ENCODE measurements at places on chromosomes 12 and 14. TPM values are rescaled to one million over a fixed set of nuclear protein-coding genes. Genes with fewer than 3 reads are reported as not detected.
A peak's percentile ranks its signal among the peaks of the same experiment; 100 is the strongest.

DNA sequence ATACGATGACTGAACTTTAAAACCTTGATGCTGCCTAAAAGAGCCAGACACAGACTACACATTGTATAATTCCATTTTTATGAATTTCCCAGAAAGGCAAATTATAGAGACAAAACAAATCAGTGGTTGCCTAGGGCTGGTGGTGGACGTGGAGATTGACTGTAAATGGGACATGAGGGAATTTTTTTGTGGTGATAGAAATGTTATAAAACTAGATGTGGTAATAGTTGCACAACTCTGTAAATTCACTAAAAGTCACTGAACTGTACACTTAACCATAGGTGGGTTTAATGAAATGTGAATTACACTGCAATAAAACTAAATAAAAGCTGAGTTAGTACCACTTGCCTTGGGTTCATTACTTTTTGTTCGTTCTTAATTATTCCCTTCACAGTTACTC lies 72.1 kb downstream of the PLEKHA5 start:
- DNase-seq = no peak

DNA sequence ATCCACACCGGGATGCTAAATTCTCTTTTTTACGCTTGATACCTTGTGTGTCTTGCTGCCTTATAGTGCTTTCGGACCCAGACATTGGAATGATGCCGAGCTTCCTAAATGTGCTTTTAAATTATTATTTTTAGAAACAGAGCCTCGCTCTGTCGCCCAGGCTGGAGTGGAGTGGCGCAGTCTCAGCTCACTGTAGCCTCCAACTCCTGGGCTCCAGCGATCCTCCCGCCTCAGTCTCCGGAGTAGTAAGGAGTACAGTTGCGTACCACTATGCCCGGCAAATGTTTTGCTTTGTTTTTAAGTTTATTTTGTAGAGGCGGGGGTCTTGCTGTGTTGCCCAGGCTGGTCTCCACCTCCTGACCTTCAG lies 489 bp upstream of the EML5 start:
- no peak for DNase-seq

DNA sequence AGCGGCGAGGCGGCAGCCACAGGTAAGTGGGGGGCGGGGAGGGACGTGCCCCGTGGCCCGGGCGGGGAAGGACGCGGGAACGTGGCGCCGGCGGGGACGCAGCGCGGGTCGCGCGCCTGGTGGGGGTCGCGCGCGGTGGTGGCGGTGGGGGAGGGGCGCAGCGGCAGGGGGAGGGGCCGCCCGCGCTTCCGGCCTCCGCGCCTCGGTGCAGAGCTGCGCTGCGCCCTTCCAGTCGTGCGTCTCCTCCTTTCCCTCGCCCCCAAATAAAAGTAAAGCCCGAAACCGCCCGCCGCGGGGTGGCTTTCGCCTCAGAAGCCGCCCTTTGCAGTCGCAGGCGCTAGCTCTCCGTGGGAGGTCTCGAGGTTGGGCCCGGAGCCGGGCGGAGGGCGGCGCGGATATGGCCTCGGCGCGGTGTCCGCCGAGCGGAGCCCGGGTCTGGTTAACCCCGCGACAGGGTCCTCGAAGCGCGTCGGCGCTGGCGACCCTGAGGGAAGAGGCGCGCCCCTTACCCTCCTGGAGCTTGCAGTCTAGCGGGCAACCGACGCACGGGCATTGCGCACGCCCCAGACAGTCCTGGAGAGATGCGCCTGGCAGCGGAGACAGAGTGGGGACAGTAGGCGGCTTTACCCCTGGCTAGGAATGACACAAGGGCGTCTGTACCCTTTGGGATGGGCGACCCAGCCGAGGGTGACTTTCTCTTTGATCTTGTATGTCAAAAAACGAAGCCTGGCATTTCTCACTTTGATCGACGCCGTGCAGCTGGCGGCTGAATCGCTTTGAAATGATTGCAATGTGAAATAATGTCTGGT lies 589 bp downstream of the ATF1 start:
- peak; percentile 84 for DNase-seq

DNA sequence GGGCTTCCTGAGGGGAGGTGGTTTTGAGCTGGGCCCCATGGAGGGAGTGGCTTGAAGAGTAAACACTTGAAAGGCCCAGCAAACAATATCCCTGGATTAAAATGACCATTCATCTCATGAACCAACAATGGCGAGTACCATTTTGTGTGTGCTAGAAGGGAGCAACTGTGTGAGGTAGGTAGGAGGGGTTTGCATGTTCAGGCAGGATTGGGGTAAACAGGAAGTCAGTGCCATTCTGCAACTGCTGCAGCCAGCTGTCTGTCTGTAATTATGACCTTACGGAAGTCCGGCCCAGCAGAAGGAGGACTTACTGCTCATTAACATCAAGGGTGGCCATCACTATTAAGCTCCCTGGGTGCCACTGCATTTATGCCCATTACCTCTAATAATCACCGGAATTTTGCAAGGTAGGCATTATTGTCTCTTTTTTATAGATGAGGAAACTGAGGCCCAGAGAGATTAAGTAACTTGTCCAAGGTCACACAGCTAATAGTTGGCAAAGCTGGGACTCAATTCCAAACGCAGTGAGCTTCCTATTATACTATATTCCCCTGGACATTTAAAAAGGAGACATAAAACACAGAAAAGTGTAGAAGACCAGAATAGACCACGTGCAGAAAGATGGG lies 16.6 kb upstream of the IFI27L2 start:
- no peak for DNase-seq

DNA sequence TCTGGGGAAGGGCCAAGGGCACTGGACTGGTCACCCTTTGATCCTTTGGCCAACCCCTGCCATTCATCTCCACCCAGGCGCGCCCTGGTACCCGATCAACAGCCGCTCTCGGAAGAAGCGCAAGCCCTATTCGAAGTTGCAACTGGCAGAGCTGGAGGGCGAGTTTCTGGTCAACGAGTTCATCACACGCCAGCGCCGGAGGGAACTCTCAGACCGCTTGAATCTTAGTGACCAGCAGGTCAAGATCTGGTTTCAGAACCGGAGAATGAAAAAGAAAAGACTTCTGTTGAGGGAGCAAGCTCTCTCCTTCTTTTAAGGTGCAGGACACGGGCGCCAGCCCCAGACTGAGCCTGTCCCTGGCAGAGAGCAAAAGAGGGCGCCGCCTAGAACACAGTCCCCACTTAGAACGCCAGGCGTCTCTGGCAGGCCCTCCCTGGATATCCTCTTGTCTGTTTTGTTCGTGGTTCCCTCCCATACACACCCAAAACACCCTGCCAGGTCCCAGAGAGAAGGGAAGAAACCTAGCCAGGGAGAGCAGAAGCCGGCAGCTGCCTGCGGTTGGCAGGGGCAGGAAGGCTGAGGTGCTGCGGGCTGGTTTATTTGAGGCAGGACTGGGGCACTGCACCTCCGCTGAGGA lies 1.7 kb downstream of the HOXC12 start:
- no peak for DNase-seq

DNA sequence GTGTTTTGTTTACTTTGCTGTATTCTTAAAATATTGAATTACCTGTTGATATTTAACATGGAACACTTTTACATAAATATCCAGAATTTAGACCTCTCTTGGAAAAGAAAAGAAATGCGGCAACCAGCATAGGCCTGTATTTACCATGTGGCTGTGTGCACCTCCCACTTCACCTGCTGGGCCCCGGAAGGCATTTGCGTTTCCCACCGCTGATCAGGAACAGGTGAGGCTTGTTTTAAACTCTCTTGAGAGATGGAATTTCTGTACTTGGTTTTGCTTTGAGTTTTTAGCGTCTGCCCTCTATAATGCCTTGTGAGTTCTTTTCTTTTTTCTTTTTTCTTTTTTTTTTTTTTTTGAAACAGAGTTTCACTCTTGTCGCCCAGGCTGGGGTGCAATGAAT lies 124.2 kb downstream of the GLT1D1 start:
- DNase-seq = no peak

DNA sequence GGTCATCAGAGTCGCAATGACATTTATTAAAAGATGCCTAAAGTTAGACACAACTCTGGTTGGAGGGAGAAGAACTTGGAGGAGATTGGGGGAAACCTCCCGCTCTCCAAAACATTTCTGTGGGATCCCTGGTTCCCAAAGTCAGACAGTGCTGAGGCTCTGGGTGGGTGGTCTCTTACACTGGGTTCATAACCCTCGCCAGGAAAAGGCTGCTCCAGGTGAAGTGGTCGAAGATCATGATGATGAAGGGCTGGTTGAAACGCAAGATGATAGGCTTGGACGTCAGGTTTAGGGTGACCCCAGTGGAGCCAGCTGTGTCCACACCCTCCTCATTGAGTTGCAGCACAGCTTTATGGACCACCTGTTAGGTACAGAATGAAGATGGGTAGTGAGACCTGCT lies 11.2 kb upstream of the SERPINA10 start:
- DNase-seq = no peak

PLEK2 gene
- 0.34 TPM for polyA plus RNA-seq

VWF gene
- 181 TPM for polyA plus RNA-seq

TRHDE gene
- 0.57 TPM for polyA plus RNA-seq

KRT80 gene
- 0.05 TPM for polyA plus RNA-seq
